ENCODE measurements at places on chromosomes 4 and X.

GRCh38 chr4:174198828-174199227 lies 84.6 kb downstream of the FBXO8 start:
- no peak for DNase-seq

DNA sequence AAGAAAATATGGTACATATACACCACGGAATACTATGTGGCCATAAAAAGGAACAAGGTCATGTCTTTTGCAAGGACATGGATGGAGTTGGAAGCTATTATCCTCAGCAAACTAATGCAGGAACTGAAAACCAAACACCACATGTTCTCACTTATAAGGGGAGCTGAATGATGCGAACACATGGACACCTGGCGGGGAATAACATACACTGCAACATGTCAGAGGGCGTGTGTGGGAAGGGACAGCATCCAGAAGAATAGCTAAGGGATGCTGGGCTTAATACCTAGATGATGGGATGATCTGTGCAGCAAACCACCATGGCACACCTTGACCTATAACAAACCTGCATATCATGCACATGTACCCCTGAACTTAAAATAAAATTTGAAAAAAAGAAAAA lies 19.5 kb upstream of the CNKSR2 start:
- no peak for DNase-seq

DNA sequence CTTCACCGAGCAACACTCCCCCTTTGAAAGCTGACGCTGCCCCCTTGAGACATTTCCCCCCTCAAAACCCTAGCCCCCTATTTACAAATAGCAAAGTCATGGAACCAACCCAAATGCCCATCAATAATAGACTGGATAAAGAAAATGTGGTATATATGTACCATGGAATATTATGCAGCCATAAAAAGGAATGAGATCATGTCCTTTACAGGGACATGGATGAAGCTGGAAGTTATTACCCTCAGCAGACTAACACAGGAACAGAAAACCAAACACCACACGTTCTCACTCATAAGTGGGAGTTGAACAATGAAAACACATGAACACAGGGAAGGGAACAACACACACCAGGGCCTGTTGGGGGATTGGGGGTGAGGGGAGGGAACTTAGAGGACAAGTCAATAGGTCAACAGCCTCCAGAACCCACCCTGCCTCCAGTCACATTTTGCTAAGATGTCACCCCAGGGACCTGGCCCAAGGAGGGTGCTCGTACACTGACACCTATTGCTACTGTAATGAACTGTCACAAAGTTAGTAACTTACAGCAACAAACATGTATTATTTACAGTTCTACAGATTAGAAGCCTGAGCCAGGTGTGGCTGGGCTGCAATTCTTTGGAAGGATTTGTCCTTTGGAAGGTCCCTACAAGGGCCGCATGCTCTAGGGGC lies 20.6 kb downstream of the SCD5 start:
- DNase-seq = no peak

- peak; percentile 5 for DNase-seq
Measured at GRCh38 chr4:8913858-8914460, 42.3 kb upstream of the HMX1 start.

DNA sequence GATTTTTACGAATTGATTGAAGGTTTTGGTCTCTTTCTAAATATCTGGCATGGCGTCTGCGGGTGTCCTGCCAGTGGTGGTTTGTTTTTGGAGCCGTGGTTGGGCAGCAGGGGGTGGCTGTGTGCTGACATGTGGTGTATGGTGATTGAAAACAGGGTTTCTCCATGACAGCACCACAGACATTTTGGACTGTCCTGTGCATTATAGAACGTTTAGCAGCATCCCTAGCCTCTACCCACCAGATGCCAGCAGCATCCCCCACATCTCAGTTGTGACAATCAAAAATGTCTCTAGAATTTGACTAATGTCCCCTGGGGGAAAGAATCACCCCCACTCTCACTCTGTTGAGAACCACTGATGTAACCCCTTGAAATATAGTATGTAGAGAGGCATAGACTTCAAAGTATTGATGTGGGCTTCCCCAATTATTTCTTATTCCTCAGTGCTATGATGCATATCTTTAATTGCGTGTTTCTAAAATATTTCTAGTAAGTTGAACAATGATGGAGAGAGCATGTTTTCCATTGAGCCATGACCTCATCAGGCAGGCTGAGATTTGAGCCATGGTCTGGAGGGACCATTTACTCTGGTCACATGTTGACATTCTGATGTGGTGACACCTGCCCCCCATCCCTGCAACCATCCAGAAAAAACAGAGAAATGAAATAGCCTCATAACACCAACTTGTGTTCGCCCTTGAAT lies 77.4 kb upstream of the MID1 start:
- no peak for DNase-seq

DNA sequence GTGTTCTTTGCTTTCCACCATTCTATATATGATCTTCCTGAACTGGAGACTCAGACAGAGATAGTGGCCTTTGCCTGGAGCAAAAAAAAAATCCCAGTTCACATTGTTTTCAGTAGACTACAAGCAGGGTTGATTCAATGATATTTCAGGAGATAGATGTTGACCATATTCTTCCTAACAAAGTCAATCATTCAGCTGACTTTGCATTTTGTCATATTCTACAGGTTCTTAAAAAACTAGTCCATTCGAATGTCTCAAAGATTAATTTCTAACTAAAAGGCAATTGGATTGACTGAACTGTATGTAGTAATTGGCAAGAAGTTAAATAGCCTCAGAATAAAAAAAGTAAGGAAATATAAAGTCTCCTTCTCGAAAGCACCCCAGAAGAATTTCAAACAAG lies 479.5 kb downstream of the NKX6-1 start:
- no peak for DNase-seq

DNA sequence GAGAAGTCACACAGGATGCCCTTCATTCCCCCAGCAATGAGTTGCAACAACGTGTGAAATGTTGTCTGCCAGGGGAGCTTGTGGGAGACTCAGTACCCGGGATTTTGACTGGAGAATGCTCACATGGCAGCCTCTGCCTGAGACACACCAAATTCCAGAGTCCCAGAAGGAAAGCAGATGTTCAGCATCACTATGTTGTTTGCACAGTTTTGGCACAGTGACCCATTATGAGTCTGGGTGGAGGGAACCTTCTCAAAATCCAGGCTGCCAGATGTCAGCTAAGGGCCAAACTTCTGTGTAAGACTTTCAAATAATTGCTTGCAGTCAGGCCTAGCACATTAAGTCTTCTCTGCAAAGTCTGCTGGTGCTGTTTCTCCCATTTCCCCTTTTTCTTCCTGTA lies 1029.7 kb upstream of the TENM3 start:
- no peak for DNase-seq

- peak; percentile 45 for DNase-seq
Measured at GRCh38 chrX:118974908-118975671, 672 bp downstream of the LONRF3 start.

- DNase-seq = no peak
Measured at GRCh38 chr4:125985856-125986255, 671.1 kb downstream of the FAT4 start.

DNA sequence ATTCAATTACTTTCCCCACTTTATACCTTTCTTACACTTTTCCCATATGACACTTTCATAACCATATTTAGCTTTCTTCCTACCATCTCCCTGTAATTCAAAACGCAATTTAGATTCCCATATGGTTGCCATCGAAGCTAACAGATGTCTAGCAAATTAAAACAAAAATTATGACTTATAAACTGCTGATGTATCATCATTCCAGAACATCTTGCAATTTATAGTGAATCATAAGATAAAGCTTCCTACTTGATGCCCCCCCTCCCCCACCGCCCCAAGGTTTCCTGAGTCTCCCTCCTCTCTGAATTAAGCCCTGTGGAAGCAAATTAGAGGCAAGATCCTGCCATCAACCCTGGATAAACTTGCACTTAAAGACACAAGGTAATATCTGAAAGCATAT lies 5.4 kb downstream of the TSPAN5 start:
- no peak for DNase-seq

GRCh38 chr4:31081366-31081765 lies 361.2 kb downstream of the PCDH7 start:
- DNase-seq = no peak

- DNase-seq = no peak
Measured at GRCh38 chr4:38820329-38821061, 15.9 kb upstream of the TLR1 start.

DNA sequence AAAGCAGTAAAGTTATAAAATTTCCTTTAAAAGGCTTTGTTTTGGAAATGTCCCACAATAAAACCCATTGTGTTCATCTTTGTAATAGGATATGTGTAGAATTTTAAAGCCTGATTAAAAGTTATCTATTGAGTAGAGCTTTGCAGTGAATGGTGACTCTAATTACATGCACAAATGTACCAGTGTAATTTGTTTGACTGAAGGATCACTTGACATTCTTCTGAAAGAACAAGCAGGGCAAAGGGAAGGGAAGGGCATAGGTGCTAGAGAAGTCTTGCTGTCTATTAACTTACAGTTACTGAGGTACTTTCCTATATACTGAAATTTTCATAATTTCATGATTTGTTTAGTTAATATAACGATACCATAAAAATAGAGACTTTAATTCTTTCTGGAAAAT lies 70.8 kb downstream of the STIM2 start:
- no peak for DNase-seq

DNA sequence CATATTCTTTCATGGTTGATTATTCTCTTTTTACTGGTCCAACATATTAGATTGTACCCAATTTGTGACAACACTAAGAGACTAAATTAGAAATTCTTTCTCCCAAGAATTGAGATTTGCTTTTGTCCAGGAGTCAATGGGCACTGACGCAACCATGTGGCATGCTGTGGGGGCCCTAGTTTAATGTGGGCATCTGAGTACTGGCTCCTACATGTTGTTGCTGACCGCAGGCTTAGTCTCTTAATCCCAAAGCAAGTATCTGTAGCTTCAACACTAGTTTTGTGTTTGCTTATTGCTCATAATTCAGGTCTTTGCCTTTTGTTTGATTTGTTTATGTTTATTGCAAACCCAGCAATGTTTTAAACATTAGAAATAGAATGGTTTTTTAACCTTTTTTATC lies 263.4 kb upstream of the NDST4 start:
- no peak for DNase-seq

DNA sequence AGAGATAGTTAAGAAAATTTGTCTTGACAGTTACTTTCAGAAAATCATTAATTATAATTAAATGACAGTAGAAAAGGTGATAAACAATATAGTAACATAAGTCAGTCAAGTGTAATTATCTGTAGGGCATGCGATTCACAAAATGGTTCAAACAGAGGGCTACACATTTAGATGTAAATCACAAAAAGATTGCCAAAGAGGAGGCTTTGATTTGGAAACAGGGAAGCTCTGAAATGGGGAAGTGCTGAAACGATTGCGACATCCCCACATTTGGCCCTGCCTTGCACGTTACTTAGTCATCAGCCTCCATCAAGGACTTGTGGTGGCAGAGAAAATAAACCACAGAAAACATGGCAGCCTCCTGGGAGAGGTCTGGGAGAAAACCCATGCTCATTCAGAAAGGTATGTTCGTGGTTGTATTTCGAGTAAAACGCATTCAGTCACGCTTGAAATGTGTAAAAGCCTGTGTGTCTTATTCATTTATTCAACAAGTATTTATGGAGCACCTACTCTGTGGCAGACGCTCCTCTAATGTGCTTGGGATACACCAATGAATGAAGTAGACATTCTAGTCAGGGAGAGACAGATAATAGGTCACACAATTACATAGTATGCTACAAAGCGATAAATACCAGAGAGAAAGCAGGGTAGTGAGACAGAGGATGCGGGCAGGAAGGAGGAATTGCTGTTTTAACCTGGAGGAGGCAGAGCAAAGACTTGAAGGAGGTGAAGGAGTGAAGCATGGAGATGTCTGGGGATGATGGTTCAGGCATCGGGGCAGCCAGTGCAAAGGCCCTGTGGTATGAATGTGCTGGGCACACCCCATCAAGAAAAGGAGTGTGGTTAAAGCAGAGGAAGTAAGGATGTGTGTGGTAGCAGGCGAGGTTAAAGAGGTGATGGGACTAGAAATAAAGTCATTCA lies 7.8 kb downstream of the RBM47 start:
- DNase-seq = peak; percentile 56

DNA sequence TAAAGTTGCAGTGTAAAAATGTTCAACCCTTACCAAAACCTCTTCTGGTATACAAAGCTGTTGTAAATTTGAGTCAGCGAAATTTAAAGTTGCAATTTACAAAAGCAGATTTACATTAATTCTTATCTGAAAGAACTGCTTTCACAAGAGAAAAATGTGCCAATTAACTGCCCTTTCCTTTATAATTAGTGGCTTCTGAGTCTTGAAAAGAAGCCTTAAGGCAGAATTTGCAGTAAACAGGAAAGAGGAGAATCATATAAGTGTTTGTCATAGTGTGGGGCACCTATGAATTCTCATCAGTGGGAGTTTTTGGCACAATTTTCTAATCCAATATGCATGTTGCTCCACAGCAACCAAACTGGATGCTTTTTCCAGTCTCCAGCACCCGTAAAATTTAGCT lies 125.3 kb upstream of the GABRG1 start:
- no peak for DNase-seq

DNA sequence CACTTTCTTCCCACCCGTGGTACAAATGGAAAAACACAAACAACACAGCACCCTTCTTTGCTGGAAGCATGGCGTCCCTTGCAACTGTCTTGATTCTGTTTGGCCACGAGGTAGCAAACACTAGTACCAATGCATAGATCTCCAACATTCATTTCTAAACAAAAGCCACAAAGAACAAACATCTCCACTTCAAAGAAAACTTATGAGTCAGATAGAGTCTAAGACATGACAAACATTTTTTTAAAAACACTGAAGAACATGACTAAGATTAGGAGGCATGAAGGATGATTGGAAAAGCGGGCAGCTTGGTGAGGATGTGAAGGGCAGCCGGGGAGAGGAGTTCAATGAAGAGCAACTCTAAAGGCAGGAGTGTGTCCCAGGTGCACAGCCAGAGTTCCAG lies 197.6 kb upstream of the FAM9B start:
- no peak for DNase-seq

- no peak for DNase-seq
Measured at GRCh38 chrX:129797251-129797906, 17.6 kb downstream of the SASH3 start.

DNA sequence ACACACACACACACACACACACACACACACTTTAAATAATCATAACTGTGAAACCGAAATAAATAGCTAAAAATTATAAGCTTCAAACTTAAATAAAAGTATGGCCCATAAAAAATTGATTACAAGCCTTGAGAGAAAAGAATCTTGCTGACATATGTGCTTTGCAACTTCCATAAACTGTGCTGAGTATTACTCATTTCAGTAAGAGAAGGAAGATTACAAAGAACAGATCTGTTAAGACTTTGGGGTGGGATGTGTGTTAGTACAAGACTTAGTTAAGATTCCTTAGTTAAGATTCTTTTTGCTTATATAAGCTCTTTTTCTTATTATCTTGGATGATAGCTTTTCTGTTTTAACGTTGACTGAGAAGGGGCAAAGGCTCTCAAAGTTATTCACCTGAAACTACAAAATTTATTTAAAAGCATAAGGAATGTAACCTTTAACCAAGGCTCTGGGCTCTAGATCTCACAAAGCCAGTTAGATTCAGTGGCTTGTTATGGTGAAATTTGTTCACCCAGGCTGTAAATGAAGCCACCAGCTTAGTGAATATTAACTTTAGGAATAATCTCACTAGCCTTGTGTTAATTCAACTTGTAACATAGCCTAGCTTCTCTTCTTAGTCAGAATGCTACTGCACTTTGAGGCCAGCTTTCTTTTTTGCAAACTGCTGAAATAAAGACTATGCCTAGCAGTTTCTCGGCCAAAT lies 58.2 kb downstream of the ARSJ start:
- no peak for DNase-seq
